Mesothelial cell of epicardium (in vitro differentiated cells): ENCODE measurements at places on chromosomes 11 and 22.

GRCh38 chr22:43110444-43110926 is at the start of gene BIK:
Gene BIK, plus strand, starts transcription at chr22:43110750. Its CDS starts 13,273 bp downstream, at chr22:43124023.
- H3K4me3 ChIP-seq = peak within 1 kb of the TSS; percentile 74
- H3K36me3 ChIP-seq = no peaks in the 10 kb centered on the region
- no peak within 1 kb of the TSS for H3K27ac ChIP-seq
- peaks cover 14% of the 10 kb centered on the region for H3K4me1 ChIP-seq
- H3K27me3 ChIP-seq = peaks cover 29% of the 10 kb centered on the region
- DNase-seq = no peak

DNA sequence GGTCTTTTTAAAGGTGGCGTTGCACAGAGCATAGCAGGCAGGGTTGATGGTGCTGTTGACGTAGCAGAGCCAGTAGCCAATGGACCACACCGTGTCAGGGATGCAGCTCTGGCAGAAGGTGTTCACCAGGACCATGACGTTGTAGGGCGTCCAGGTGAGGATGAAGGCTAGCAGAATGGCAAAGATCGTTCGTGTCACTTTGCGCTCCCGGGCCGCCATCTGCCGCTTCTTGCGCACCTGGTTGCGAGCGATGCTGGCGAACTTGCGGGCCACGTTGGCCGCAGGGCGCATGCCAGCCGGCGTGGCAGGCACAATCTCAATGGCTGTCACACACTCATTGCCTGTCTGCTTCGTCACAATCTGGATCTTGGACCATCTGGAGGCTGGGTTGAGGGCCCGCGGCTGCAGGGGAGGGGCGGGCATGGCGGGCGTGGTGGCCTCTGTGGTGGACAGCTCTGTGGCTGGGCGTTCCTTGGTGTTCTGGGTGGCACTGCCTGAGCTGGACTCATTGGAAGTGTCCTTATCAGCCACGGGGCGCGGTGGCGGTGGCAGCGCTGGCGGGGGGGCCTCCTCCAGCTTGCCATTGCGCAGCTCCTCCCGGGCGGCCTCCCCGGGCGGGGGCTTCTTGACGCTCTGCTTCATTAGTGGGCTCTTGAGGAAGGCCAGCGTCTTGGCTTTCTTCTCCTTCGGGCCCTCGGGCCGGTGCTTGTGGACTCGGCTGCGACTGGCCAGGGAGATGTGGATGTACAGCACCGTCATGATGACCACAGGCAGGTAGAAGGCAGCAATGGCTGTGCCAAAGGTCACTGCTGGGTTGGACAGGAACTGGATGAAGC is 3.9 kb downstream of the MDK start:
- H3K4me3 ChIP-seq = peak overlapping the region; percentile 4
- peaks cover 32% of the 10 kb centered on the region for H3K4me1 ChIP-seq
- no peak for DNase-seq
- H3K27ac ChIP-seq = no peak overlapping the region
- peaks cover 45% of the 10 kb centered on the region for H3K27me3 ChIP-seq

GRCh38 chr11:103326070-103326794 is 217.0 kb downstream of the DYNC2H1 start:
- no peak for DNase-seq
- no peak overlapping the region for H3K27ac ChIP-seq
- H3K4me1 ChIP-seq = peaks cover 4% of the 10 kb centered on the region
- peak overlapping the region; percentile 52 for H3K4me3 ChIP-seq

- peak overlapping the region; percentile 8 for H3K4me3 ChIP-seq
- peak overlapping the region; percentile 47 for H3K27ac ChIP-seq
- H3K27me3 ChIP-seq = peaks cover 49% of the 10 kb centered on the region
Measured at GRCh38 chr11:70824605-70825245, 426.4 kb downstream of the CTTN start.

DNA sequence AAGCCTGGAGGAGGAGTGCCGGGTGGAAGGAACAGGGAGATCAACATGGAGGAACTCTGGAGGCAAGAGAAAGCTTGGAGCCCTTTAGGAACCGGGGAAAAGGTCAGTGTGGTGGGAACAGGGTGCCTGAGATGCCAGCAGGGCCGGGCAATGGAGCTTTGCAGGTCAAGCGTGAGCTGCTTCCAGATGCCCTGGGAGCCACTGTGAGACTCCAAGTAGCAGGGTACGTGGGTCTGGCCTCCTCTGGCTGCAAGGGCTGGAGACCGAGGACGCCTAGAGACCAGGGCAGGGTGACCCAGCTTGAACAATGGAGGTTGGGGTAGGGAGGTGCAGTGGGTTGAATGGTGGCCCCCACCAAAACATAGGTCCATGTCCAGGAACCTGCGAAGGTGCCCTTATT is 15.6 kb upstream of the EMID1 start:
- H3K36me3 ChIP-seq = no peaks in the 10 kb centered on the region
- no peak overlapping the region for H3K4me3 ChIP-seq
- no peak for DNase-seq
- H3K4me1 ChIP-seq = no peaks in the 10 kb centered on the region
- no peaks in the 10 kb centered on the region for H3K27me3 ChIP-seq

- H3K4me3 ChIP-seq = no peak overlapping the region
- no peaks in the 10 kb centered on the region for H3K36me3 ChIP-seq
- no peaks in the 10 kb centered on the region for H3K27me3 ChIP-seq
- peaks cover 44% of the 10 kb centered on the region for H3K4me1 ChIP-seq
Measured at GRCh38 chr11:1935156-1936071, 11.7 kb upstream of the MRPL23 start.

GRCh38 chr11:47667135-47667534 is 24.8 kb upstream of the MTCH2 start:
- no peaks in the 10 kb centered on the region for H3K27me3 ChIP-seq
- peak overlapping the region; percentile 8 for H3K27ac ChIP-seq
- no peak for DNase-seq
- H3K36me3 ChIP-seq = no peaks in the 10 kb centered on the region
- peaks cover 16% of the 10 kb centered on the region for H3K4me1 ChIP-seq

DNA sequence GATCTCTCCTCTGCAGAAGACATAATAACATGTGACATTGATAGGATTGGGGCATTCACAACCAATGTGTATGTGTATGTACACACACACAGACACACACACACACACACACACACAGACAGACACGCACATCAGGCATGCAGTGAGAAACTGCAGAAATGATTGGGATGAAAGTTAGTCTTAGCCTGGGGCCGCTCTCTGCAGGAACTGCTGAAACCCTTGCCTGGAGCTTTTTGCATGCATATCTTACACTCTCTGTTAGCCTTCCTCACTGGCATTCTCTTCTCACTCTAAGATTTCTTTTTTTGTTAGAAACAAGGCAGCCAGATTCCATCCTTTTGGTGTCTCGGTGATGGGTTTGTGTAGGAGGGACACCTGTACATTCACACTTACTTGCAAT is 337.9 kb downstream of the NELL1 start:
- no peaks in the 10 kb centered on the region for H3K36me3 ChIP-seq
- H3K27me3 ChIP-seq = peaks cover 24% of the 10 kb centered on the region
- H3K4me3 ChIP-seq = no peak overlapping the region
- no peak for DNase-seq

- no peak overlapping the region for H3K4me3 ChIP-seq
- no peak for DNase-seq
- no peaks in the 10 kb centered on the region for H3K36me3 ChIP-seq
- no peak overlapping the region for H3K27ac ChIP-seq
- H3K4me1 ChIP-seq = no peaks in the 10 kb centered on the region
Measured at GRCh38 chr11:1396375-1396841, 6.7 kb downstream of the BRSK2 start.

- peaks cover 2% of the 10 kb centered on the region for H3K4me1 ChIP-seq
- H3K27me3 ChIP-seq = peaks cover 17% of the 10 kb centered on the region
- H3K4me3 ChIP-seq = no peak overlapping the region
Measured at GRCh38 chr11:130215531-130216220, 56.1 kb downstream of the ST14 start.

- DNase-seq = no peak
- H3K4me3 ChIP-seq = no peak overlapping the region
- H3K4me1 ChIP-seq = peaks cover 12% of the 10 kb centered on the region
- H3K36me3 ChIP-seq = no peaks in the 10 kb centered on the region
- H3K27me3 ChIP-seq = no peaks in the 10 kb centered on the region
Measured at GRCh38 chr11:89184021-89184420, 6.3 kb downstream of the TYR start.

DNA sequence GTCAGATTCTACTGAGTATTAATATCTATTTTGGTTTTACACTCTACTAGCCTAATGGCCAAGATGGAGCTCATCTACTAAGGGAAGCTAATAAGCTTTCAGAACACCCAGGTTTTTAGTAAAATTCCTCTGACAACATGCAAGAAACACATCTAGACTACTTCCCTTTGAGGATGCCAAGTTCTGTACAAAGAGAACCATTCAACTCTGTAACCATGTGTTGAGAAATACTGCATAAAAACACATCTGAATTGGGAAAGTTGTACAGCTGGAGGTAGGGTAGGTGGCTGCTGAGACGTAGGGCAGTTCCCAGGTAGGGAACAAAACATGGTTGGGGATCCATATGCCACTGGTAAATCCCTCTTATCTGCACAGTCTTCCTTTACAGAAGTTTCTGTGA is 66.2 kb downstream of the SC5D start:
- no peaks in the 10 kb centered on the region for H3K4me1 ChIP-seq
- H3K4me3 ChIP-seq = no peak overlapping the region
- H3K27me3 ChIP-seq = no peaks in the 10 kb centered on the region
- no peak for DNase-seq
- no peak overlapping the region for H3K27ac ChIP-seq

DNA sequence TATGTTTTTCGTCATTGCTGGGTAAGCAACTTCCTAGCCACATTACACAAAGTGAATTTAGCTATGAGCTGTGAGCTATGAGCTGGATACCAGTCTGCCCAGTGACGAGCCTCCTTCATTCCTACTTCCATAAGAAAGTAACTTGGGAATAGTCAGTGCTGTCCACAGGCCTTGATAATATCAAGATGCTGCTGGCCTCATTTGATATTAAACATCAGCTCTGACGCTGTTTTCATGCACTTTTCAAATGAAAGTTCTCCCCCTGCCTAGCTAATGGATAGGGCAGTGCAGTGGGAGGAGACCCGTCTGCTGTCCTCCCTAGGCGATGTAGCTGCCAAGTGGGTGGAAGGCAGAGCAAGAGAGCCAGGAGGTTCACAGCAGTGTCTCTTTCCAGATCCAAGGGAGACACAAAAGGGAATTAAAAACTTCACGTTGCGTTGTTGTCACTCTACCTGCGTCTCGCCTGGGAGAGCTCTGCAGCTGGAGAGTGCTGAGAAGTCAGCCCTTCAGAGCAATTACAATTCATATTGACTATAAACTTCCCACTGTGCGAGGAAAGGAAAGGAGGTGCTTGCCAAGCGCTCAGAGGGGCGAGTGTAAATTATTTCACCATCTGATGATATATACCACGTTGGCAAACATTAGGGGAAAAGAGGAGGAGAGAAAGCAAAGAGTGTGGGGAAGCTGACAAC is 861.4 kb downstream of the NTM start:
- no peak for DNase-seq
- H3K27ac ChIP-seq = no peak overlapping the region
- no peaks in the 10 kb centered on the region for H3K4me1 ChIP-seq

DNA sequence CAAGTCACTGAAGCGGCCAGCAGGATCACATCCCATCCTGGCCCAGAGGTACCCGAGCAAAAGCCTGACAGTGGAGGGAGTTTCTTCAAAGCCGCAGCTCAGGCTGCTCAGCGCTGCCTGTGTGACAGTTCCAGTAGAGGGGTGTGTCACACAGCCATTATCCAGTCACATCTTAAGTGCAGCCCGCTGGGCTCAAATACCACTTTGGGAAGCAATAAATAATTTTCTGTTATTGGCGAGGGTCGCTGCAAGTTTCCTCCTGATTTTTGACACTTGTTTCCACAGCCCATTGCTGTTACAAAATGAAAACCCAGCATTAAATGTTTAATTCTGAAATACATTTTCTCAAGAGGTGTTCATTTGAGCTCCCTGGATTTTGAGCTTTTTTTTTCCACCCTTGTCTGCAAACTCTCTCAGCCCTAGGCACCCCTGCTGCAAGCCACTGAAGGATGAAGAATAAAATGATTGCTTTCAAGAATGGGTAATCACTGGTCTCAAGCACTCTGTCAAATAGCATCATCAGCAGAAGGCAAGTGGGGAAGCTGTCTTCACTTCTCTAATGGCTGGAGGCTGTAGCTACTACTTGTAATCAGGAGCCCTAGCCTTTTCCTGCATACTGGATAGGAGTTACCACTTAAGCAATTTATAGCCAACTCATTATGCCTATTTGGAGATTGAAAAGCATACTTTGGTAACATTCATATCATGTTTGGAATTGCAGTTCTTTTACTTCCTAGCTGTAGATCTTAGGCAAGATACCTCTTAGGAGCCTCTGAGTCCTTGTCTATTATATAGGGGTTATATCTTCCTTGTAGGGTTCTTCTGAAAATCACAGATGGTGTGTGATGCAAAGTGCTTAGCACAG is 373.7 kb downstream of the METTL15 start:
- no peak for DNase-seq
- no peaks in the 10 kb centered on the region for H3K36me3 ChIP-seq
- H3K4me3 ChIP-seq = no peak overlapping the region
- H3K4me1 ChIP-seq = peaks cover 13% of the 10 kb centered on the region

- H3K4me1 ChIP-seq = peaks cover 36% of the 10 kb centered on the region
- no peak for DNase-seq
- H3K27ac ChIP-seq = peak overlapping the region; percentile 76
- no peak overlapping the region for H3K4me3 ChIP-seq
Measured at GRCh38 chr11:36091256-36091811, 147.5 kb downstream of the LDLRAD3 start.

GRCh38 chr11:101326141-101326540 is 196.5 kb upstream of the PGR start:
- DNase-seq = no peak
- H3K27ac ChIP-seq = no peak overlapping the region
- no peak overlapping the region for H3K4me3 ChIP-seq
- peaks cover 64% of the 10 kb centered on the region for H3K27me3 ChIP-seq
- no peaks in the 10 kb centered on the region for H3K4me1 ChIP-seq

DNA sequence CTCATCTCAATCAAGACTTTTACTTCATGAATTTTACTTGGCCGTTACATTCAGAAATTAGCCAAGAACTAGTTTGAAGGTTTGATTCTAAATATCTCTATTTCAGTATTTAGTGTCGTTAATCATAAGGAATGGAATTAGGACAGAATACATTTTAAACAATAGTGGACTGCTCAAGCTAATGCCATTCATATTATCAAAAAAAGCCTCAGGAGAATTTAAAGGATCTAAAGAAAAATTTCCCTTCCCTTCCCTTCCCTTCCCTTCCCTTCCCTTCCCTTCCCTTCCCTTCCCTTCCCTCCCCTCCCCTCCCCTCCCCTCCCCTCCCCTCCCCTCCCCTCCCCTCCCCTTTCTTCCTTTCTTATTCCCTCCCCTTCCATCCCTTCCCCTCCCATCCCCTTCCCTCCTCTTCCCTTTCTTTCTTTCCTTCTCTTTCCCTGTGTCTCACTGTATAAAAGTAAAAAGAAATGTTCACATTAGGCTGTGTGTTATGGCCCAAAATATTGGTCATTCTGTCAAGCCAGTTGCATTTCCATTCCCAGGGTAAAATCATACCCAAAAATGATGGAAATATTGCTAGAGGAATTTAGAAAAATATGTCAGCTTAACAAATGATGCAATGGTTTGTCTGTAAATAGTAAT is 717.8 kb downstream of the LUZP2 start:
- no peak overlapping the region for H3K27ac ChIP-seq
- no peak for DNase-seq
- H3K4me3 ChIP-seq = no peak overlapping the region
- H3K36me3 ChIP-seq = no peaks in the 10 kb centered on the region
- H3K4me1 ChIP-seq = no peaks in the 10 kb centered on the region

GRCh38 chr11:12691473-12691872 is 17.3 kb downstream of the TEAD1 start:
- H3K36me3 ChIP-seq = no peaks in the 10 kb centered on the region
- H3K4me1 ChIP-seq = peaks cover 97% of the 10 kb centered on the region
- H3K27me3 ChIP-seq = no peaks in the 10 kb centered on the region
- no peak for DNase-seq

GRCh38 chr22:37803195-37803638 is 4.5 kb upstream of the GCAT start:
- H3K27ac ChIP-seq = peak overlapping the region; percentile 93
- peaks cover 1% of the 10 kb centered on the region for H3K27me3 ChIP-seq
- no peaks in the 10 kb centered on the region for H3K36me3 ChIP-seq
- DNase-seq = no peak
- peaks cover 35% of the 10 kb centered on the region for H3K4me1 ChIP-seq
- peak overlapping the region; percentile 77 for H3K4me3 ChIP-seq
